CD4-positive, alpha-beta T cell treated with Interleukin-15 for 4 hours (primary cell): ENCODE measurements at places on chromosomes 1 and 21.

GRCh38 chr1:24364605-24364974 is 45.4 kb downstream of the GRHL3 start:
- no peak for DNase-seq

- DNase-seq: no peak
These were observed 25.9 kb downstream of the RUNX3 start for GRCh38 chr1:24903955-24904730.

DNA sequence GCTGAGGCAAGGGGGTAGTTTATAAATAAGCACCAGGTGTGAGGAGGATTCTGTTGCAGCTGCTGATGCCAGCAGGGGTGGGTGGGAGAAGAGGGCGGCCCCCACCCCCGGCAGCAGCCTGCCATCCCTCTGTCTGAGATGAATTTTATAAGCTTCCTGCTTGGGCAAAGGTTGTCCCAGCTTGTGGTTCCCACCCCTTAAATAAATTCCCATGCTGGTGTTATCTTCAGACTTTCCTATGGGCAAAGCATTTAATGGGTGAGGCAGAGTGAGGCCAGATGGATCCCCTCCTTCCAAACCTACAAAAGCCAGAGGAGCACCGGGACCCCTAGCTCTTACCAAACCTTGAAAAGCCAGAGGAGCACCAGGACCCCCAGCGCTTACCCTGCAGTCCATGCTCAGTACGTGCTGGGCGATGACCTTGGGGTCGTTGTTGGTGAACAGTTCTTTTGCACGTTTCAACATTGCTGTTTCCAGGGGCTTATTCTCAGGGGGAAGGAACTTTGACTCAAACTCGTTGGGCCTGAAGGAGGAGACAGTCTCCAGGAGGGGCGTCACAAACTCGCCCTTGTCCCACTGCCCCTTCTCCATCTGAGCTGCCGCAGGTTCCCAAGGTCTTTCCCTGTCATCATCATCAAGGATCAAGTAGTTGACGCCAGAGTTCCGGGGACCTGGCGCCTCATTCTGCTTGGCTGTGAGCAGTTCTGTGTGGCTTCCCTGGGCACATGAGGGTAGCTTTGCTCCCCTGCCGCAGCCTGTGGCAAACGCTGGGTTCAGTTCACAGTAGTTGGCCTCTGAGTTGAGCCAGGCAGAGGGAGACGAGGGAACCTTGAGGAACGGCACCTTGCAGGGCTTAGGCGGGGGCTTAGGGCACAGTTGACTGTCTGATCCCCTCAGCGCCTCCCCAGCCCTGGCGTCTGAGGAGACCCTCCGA is 99.5 kb downstream of the BCAR3 start:
- DNase-seq: no peak

DNA sequence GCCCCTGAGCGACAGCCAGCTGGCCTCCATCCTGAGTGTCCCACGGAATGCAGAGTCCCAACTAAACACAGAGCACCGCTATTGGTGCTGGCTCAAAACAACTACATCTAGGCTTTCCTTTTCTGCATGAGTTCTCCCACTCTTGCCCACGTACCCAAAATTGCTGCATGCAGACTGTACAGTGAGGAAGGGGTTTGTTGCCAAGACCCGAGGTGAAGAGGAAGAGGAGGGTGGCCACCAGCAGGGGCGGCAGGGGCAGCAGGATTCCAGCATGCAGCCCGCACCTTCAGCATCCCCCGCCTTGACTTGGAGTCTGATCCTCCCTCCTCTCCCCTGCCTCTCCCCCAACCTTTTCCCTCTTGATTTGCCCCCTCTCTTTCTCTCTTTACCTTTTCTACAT is 8.0 kb downstream of the S100A9 start:
- DNase-seq: no peak

GRCh38 chr1:53945183-53945432 is 391 bp downstream of the IFT25 start:
- DNase-seq: peak; percentile 4

DNA sequence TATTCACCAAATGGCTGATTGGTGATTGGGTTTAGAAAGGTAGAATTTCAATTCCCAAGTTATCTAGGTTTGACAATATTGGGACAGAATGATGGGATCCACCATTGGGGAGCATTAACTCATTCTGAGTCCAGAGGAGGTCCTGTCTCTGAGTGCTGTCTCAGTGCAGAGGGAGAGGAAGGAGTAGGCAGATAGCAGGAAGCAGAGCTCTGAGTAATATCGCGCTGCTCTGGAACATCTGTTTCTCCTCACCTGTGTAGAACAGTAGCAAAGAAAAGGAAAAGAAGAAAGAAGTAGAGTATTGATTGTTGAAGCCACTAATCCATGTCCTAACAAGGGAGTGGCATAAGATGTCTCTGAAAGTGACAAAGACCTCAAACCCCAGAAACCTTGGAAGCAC is 1657.8 kb downstream of the MRPL39 start:
- DNase-seq: no peak

- no peak for DNase-seq
These were observed 9.1 kb upstream of the EFHD2 start for GRCh38 chr1:15400627-15401026.
